ENCODE measurements at places on chromosomes 6 and 20. TPM values are rescaled to one million over a fixed set of nuclear protein-coding genes. Genes with fewer than 3 reads are reported as not detected.

The ABHD16A gene
- polyA plus RNA-seq: 25.9 TPM

The OVOL2 gene
- 11.5 TPM for polyA plus RNA-seq

The EDN1 gene
- 1.1 TPM for polyA plus RNA-seq

The CDH26 gene
- polyA plus RNA-seq: 2.3 TPM

The PBX2 gene
- 7.2 TPM for polyA plus RNA-seq

The LINC00237 gene
- polyA plus RNA-seq: 2.0 TPM

The POPDC3 gene
- 5.7 TPM for polyA plus RNA-seq

The PTCHD4 gene
- polyA plus RNA-seq: 0.19 TPM

The OXT gene
- 1.5 TPM for polyA plus RNA-seq

The MAP1LC3A gene
- polyA plus RNA-seq: 15.3 TPM

The GJA1 gene
- polyA plus RNA-seq: 262 TPM

The GGT7 gene
- 24.6 TPM for polyA plus RNA-seq

The NMBR gene
- not detected for polyA plus RNA-seq
